HCEC 1CT (cell line): ENCODE measurements at places on chromosomes 5 and 9.

GRCh38 chr5:81552852-81553566, 159.1 kb upstream of the ACOT12 start:
- DNase-seq, result no peak

DNA sequence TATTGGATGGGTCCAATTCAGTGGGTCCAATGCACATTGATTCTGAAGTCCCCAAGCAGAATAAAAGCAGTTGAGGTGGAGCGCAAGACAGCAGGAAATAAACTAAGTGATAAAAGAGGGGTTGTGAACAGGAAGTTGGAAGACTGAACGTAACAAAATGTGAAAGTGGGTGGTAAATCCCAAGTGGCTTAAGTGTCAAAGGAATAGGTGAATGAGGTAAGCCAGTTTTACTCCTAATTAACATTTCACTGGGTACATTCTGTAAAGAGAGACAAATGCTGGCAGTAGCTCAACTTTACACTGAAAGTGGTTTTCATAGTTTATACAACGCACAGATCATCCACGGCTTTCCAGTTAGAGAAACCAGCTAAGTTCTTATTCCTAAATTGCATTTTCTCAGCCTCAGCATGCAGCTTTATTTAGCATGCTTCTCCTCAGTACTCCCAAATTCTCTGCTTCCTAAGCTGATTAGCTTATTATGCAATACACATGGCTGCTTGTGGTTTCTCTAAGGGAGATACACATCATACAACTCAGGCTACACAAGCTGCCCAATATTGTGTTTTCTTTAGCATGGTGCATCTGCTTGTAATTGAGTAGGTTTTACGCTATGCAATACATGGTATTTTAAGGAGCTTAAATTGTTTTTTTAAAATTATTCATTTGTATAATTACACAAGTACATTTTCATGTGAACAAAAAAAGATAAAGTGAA, 34.2 kb upstream of the HSD17B4 start:
- peak; percentile 39 for DNase-seq

- DNase-seq, result no peak
Observed at GRCh38 chr5:57495285-57496086, 12.9 kb upstream of the ACTBL2 start.

DNA sequence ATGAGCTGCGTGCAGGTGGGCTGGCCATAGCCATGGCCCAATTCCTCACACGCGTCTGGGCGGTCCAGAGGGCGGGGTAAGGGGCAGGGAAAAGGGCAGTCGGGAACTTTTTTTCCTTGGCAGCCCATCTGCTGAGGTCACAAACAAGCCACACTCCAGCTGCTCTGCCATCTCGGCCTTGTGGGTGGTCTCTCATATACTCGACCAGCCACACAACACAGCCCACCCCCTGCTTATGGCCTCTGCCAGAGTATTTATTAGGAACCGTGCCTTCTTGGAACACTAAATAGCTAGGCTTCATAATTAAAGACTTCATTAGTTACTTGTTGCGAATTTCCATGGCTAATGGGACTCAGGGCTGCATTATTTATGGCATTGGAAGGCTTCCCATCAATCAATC, 98.5 kb upstream of the LHFPL2 start:
- DNase-seq, result no peak

- DNase-seq, result peak; percentile 80
Observed at GRCh38 chr9:99109522-99109921, 4.6 kb downstream of the TGFBR1 start.

DNA sequence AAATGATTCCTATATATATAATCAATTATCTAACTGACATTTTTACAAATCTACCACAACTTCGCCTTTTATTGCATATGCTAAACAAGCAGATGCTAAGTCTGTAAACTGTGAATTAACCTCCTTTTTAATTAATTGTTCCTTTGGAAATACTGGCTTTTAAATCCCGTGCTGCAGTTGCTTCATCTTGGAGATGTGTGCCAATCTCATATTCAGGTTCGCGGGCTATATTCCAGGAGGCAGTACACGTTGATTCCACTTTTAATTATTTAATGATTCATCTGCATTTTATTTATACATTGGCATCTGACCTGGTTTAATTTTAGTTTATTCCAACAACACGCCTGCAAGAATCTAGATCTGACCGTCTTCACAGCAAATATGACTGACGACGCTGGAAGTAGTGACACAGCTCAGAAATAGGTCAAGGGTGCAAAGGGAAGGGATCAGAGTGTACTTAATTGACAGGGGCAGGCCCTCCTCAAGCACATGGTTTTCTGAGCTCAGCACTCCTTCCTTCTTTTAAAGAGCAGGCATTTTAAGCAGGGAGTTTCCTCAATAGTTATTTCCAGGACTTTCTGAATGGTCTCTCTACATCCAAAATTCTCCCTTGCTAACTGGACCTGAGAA, 125.2 kb downstream of the GLIS3 start:
- no peak for DNase-seq

- no peak for DNase-seq
Observed at GRCh38 chr9:99594056-99594780, 227.5 kb upstream of the NR4A3 start.

- DNase-seq, result no peak
Observed at GRCh38 chr5:2872676-2873075, 121.2 kb upstream of the IRX2 start.

GRCh38 chr9:110710420-110710819, 41.8 kb downstream of the MUSK start:
- DNase-seq, result no peak

DNA sequence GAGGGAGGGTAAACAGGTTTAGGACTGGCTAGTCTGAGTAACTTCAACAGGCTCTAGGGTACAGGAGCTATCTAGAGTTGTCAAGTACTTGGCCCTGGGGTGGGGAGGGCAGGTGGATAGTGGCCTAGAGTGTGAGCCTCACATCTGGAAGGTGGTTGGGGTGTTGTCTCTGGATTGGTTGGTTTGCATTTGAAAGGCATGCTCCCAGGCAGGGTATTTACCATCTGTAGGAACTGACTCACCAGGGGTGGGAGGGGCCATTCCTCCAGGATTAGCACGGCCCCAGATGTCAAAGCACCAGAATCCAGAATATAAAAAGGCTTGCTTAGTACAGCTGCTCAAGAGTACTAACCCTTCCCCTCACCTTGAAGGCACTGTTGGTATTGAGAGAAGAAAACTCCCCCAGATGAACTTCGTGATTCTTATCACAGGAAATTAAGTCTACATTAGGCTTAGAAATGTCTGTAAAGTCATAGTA, 193.3 kb downstream of the NTRK2 start:
- DNase-seq, result no peak

DNA sequence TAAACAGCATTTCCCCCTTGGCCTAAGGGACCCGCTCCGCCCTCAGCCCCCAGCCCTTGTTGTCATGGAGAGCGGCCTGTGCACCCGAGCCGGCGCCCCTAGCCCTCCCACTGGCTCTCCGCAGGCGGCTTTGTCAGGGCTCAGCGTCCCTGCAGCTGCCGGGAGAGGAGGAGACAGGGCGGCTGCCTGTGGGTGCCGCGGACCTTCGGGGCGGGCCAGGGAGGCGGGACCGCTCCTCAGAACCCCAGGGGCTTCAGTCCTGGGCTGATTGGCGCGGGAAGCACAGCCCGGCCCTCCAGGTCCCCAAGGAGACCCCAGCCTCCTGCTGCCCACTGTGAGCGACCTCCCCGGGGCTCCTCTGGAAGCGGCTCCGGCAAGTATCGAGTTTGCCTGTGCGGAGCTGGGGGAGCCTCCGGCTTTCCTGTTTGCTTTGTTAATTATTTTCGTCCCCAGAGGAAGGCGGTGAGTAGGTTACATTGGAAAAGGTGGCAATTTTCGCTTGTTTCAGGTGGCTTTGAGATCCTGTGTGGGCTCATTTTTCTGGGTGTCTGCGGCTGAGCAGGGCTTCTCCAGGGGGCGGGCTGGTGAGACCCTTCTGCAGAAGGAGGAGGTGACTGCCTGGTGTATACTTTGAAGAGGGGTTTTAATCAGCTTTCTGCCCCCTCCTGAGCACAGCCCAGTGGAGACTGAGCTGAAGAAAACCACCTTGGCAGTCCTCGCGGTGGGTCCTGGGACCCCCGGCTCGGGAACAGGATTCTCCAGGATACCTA, at the start of gene FGD3:
TSS of gene FGD3 (plus strand) at position 256 of the 770 bp plus-strand sequence. CDS start 28,734 bp downstream, outside the sequence.
- no peak for DNase-seq

GRCh38 chr5:181151146-181151545, 3.8 kb downstream of the OR2V2 start:
- peak; percentile 39 for DNase-seq

DNA sequence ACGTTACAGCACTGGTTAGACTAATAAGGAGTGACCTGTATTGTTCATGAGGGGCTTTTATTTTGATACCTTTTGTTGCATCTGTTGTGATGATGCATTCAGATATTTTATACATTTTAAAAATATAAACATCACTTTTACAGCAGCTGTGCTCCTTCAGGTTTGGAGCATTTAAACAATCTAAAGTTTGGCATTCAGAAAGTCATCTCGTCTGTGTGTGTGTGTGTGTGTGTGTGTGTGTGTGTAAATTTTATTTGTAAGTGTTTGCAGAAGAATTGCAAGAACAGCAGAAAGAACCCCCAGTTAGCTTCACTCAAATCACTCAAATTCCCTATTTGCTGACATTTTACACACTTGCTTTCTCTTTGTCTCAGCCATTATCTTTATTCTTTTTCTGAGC, 87.4 kb downstream of the ERCC6L2 start:
- no peak for DNase-seq

- DNase-seq, result no peak
Observed at GRCh38 chr5:72377910-72378638, 57.9 kb downstream of the PTCD2 start.

DNA sequence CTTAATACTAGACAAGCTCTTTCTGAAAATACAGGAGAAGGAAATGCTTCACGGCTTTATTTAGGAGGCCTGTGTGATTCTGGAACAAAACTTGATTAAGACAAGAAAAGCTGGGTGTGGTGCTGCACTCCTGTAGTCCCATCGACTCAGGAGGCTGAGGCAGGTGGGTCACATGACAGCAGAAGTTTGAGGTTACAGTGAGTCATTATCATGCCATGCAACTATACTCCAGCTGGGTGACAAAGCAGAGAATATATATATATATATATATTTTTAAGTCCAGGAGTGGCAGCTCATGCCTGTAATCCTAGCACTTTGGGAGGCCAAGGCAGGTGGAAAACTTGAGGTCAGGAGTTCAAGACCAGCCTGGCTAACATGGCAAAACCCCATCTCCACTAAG, 33.1 kb upstream of the SPIN1 start:
- DNase-seq, result peak; percentile 22

DNA sequence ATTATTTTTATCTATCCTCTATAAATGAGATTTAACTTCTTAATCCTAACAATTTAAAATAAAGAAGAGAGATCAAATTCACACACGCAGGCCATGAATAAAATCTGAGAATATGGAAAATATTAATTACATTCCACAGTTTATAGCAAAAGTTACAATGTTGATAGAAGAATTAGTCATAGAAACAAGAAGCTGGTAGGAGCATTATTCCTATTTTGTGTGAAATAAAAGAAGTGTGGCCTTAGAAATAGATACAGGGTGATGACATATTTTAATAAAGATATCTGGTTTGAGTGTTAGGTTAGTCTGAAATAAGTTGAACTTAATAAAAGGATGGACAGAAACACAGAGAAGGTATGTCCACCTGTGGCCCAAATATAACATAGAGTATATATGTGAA, 790.4 kb upstream of the NUDT12 start:
- DNase-seq, result no peak

DNA sequence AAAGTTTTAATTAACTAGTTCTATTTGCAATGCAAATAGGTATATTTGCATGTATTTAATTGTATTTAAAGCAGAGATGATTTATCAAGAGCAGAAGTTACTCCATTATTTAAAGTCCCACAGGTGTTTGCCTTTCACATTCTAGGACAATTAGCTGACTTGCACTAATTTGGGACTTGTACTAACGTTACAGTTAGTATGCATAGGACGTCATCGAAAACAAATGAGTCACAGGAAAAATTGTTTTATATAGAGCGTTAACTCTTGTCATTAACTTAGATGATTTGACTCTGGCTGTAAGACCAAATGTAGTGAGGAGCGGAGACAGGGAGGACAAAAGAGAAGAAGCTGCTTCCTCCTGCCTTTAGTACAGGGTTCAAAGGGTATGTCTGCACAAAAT, 126.1 kb upstream of the IFNE start:
- DNase-seq, result no peak

DNA sequence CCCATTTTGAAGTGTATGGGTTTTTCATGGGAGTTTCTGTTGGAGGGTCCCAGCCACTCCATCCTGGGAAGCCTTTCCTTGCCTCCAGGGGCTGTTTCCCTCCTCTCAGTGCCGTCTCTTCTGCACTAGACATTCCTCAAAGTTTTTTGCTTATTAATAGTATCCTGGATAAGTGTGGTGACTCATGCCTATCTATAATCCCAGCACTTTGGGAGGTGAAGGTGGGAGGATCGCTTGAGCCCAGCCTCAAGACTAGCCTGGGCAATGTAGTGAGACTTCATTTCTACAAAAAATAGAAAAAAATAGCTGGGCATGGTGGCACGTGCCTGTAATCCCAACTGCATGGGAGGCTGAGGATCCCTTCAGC, 43.1 kb downstream of the RALGPS1 start:
- DNase-seq, result peak; percentile 57

DNA sequence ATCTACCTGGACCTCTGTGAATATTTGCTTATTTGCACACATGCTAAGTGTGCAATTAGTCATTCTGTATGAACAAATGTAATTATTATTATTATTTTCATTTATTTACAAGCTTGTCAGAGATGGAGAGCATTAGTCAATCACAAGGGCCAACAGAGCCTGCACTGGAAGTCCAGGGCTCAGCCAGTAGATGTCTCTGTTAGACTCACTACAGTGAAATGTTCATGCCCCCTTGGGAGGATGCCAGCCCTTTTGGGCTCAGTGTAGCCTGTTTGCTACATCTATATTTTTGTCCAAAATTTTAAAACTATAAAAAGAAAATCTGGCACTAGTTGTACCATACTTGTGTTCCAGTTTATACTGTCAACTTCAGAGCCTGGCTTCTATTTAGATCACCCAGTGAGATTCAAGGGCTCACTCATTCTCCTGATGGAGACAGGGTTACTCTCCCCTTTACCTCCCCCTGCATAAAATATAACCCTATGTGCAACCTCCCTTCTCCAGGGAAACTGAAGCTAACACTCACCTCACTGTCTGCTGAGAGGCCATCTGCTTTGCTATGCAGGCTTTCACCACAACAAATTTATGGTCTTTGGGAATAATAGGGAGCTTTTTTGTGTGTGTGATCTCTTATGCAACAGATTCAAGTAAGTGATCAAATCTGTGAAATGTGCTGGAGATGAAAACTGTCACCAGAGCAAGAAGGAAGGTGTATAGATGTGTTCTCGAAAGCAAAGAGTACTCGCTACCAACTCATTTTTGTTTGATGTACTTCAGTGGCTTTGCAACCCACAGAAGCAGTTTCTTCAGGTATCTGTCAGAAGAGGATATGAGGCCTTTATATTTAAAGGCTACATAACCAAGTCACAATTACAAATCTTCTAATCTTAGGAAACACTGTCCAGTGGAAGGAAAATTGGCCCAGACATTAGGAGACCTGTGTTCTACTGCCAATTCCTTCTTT, 99.9 kb upstream of the TLE4 start:
- DNase-seq, result peak; percentile 68

- DNase-seq, result no peak
Observed at GRCh38 chr9:83623679-83624076, 735 bp downstream of the IDNK start.
